Naive B cell (primary cell): ENCODE measurements at places on chromosomes 3 and 15.
A peak's percentile ranks its signal among the peaks of the same experiment; 100 is the strongest.

- DNase-seq, result no peak
Measured at GRCh38 chr3:52456800-52457183, 1.4 kb downstream of the NISCH start.

GRCh38 chr3:45496555-45496954 lies 98.0 kb upstream of the LIMD1 start:
- DNase-seq, result no peak

DNA sequence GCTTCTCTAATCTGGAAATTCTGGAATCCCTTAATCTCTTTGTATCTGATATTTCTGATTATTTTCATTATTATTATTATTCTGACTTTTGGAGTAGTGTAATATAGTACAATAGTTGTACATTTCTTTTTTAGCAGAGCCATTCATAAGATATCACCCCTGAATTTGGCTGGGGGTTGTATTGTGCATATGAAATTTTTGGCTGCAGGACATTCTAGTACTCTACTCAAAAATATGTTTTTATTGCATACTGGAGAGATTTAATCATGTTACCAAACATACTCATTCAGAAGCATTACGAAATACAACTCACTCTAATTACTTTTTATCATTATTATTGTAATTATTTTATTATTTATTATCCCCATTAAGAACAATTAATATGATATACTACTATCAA lies 589.7 kb upstream of the KCNMB2 start:
- no peak for DNase-seq

DNA sequence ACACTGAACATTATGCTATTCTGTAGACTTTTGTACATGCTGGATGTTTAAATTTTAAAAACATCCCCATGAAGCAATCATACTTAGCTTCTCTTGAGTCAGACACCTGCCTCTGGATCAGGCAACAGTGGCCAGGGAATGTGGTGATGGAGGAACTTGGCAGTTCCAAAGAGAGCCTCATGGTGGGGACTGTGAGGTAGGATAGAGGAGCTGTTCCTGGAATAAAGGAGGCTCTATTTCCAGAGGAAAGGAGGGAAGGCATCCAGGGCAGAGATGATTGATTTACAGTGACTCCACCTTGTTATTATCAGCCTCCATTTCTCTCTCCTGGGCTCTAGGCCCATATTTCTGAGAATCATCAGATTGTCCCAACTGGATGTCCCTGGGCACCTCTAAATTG lies 35.0 kb upstream of the ABHD17C start:
- DNase-seq, result no peak

DNA sequence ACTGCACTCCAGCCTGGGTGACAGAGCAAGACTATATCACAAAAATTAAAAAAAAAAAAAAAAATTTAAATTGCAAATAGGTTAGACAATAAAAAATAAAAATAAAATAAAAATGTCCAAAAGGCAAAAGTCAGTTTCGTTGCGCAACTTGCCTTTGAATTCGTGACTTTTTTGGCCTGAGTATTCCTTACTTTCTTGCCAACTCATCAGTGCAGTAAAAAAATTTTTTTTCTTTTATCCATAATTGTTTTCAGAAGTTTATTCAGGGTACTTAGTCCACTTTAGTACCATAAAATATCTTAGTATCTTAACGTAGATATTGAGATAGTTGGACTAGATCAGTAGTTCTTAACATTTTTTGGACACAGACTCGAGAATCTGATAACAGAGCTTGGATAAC lies 22.4 kb upstream of the CILP start:
- DNase-seq, result no peak

DNA sequence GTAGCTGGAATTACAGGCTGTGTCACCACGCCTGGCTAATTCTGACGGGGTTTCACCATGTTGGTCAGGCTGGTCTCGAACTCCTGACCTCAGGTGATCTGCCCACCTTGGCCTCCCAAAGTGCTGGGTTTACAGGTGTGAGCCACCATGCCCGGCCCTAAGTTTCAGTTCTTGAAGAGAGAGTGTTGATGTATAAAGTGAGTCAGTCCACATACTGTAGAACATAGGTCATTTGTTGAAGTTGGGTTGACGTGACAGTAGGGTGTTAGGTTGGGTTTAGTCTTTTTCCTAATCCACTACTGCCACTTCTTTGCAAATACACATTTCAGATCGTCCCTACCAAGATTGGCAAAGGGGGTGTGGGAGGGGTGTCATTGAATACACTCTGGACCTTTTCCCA lies 15.2 kb downstream of the DNAJC19 start:
- no peak for DNase-seq

DNA sequence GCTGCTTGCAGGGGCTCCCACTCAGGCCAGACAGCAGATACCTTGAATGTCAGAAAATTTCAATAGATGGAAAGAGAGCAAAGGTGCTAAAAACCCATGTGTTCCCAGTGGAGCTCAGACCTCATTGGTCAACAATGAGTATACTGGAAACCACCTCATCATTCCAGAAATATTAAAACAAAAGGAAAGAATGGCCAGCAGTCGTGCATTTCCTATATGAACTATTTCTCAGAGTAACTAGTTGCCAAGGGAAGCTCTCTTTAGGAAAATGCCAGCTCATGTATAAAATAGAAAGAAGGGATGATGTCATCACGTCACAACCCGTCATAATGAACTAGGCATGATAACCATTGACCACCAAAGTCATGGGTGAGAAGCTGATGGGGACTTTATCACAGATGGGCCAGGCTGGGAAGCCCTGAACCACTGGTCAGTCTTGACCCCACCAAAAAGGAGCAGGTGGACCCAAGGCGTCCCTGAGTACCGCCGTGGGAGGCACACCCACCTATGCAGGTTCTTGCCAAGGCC lies 17.5 kb downstream of the DNAJB8 start:
- no peak for DNase-seq

DNA sequence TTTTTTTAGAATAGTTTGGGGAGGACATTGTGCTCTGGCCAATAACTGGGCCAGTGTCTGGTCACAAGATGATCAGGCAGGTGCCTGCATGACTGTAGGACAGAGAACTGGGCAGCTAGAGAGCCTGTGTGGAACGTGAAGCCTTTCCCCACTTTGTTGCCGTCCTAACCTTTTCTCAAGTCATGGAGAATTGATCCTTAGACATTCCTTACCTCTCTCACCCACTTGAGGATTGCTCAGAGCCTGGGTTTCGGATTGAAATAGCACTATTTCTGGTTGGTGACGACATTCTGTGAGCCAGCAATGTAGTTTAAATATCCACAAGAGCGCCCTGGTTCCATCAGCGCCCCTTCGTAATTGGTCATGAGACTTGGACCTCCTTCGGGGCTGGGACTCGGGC lies 138.4 kb downstream of the IGF1R start:
- no peak for DNase-seq

DNA sequence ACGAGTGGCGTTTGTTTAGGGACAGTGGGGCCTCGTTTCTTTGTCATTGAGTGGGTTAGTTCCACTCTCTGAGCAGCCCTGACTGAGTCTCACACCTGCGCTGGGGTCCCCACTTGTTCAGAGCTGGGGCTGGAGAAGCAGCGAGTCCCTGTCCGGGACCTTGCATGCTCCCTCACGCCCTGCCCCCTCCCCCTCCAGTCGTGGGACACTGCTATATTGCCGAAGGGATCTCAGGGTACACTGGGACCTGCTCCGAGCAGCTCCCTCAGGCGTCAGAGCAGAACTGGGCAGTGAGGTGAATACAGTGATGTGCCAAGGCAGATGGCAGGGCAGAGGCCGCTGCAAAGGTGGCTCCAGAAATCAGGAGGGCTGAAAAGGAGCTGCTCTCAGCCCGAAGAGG lies 59.9 kb upstream of the KLF13 start:
- no peak for DNase-seq

GRCh38 chr3:139460076-139460475 lies 16.2 kb downstream of the RBP2 start:
- no peak for DNase-seq

- no peak for DNase-seq
Measured at GRCh38 chr3:163561151-163561550, 1517.1 kb downstream of the SI start.

- DNase-seq, result peak; percentile 100
Measured at GRCh38 chr3:88058581-88059379, at the start of the genes CGGBP1 and ZNF654. TSS of gene CGGBP1 (minus strand) at chr3:88059005. CDS start at chr3:88055976, 3,029 bp downstream. TSS of gene ZNF654 (plus strand) at chr3:88059255. CDS start at chr3:88059320, 65 bp downstream.

GRCh38 chr15:40421246-40422157 lies 15.9 kb downstream of the IVD start:
- DNase-seq, result peak; percentile 71
